ENCODE measurements at places on chromosomes 5 and 9.

- DNase-seq, result no peak
Measured at GRCh38 chr5:52684051-52684450, 103.7 kb upstream of the ITGA1 start.

GRCh38 chr5:33563530-33563929 lies 122.8 kb downstream of the TARS1 start:
- no peak for DNase-seq

DNA sequence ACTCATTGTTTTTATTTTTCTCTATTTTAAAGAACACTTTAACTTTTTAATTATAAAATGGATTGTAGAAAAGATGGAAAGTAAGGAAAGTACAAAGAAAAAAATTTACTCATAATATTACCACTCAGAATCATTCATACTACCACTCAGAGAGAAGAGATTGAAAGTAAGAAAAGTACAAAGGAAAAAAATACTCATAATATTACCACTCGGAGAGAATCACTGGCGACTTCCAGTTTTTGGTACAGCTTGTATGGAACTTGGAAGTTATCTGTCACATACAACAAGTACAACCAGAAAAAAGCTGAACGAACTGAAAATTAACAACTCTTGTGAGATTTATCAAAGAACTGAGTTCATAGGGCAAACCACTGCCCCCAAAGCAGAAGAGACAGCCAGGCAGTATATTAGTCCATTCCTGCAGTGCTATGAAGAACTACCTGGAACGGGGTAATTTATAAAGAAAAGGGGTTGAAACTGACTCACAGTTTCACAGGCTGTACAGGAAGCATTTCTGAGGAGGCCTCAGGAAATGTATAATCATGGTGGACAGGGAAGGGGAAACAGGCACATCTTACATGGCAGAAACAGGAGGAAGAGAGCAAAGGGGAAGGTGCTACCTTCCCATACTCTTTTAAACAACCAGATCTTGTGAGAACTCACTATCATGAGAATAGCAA lies 183.9 kb downstream of the SMARCA2 start:
- no peak for DNase-seq

- DNase-seq, result no peak
Measured at GRCh38 chr9:71250581-71250980, 129.2 kb upstream of the TRPM3 start.

DNA sequence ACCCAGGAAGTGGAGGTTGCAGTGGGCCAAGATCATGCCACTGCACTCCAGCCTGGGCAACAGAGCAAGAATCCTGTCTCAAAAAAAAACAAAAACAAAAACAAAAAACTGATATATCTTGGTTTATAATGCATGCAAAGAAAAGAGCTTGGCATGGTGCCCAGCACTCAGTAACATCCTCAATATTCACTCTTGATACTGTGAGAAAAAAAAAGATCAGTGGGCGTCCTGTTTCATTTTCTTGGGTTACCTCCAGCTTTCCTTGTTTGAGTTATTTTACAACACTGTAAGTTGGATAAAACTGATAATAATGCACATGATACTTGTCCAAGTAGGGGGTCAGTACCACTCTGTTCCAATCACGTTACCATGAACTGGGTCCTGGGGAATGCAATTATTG lies 7.8 kb downstream of the PHYHD1 start:
- DNase-seq, result no peak

- DNase-seq, result no peak
Measured at GRCh38 chr5:53713978-53714666, 153.7 kb downstream of the NDUFS4 start.

GRCh38 chr9:124011460-124012301 lies at the start of gene LHX2:
LHX2 (plus strand) TSS chr9:124011768; CDS start chr9:124012349, 581 bp downstream.
- DNase-seq, result peak; percentile 35

DNA sequence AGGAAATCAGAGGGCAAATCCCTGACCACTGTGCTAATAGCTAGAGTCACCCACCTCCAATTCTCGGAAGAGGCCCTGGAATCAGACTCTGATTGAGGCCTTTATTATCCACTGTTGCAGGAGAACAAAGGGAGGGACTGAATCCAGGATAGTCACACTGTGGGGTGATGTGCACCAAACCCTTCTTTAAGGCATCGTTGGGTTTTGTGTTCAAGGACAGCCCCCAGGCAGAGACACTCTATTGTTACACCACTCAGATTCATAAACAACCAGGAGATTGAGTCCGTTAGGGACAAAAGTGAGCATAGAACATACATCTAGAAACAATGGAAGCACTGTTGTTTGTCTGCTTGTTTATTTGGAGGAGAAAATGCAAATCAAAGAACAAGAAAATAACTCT lies 124.6 kb upstream of the TBCA start:
- no peak for DNase-seq

GRCh38 chr9:99916650-99917049 lies 10.2 kb downstream of the STX17 start:
- DNase-seq, result no peak

DNA sequence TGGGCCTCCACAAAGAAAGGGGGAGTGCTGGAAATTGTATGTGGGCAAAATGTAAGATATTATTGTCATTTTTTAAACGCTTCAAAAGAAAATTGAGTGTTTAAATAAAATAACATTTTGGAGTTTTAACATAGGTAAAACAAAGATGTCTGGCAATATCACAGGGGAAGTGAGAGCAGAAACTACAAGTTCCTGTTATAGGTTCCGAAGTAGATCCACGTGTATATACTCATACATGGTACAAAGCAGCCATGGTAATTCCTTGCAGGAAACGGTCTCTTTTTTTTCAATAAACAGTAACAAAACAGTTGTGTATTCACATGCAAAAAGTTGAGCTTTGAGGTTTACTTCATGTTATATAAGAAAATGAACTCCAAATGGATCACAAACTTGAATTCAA lies 78.4 kb downstream of the MTRR start:
- DNase-seq, result no peak

GRCh38 chr5:74772359-74772758 lies 5.3 kb downstream of the NSA2 start:
- DNase-seq, result no peak

DNA sequence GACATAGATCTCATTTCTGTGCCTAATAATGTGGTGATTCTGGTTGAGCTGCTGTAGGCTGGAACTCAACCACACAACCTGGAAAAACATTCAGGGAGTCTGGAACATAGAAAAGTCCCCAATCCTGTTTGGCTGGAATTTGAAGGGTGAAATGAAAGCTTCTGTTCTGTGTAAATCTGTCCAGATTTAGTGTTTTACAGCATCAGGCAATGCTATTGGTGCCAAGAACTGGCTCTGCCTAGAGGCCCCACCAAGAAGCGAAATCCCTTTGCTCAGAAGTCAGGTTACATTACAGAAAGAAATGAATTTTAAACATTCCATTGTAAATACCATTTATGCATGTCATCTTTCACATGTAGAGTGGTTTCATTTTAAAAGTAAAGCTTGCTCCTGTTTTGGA lies 56.3 kb downstream of the TMEM174 start:
- no peak for DNase-seq

DNA sequence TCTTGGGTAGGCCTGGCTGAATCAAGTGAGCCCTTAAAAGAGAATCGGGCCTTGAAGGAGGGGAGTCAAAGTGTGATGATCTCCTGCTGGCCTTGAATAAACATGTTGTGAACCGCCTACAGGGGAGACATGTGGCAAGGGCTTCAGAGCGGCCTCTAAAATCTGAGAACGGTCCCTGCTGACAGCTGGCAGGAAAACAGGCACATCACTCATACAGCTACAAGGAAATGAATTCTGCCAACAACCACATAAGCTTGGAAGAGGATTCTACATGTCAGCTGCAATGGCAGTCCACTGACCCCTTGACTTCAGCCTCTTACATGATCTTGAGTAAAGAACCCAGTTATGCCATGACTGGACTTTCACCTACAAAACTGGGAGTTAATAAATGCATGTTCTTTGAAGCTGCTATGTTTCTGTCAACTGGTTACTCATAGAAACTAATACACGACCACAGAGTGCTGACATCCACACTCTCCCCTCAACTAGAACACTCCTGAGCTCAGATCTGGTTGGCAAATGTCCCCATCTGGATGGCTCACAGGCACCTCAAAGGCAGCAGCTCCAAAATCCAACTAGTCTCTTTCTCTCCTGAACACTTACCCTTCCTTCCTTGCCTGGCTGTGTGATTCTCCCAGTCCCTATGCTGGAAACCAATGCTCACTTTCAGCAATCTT lies 333.1 kb downstream of the ASTN2 start:
- DNase-seq, result no peak

DNA sequence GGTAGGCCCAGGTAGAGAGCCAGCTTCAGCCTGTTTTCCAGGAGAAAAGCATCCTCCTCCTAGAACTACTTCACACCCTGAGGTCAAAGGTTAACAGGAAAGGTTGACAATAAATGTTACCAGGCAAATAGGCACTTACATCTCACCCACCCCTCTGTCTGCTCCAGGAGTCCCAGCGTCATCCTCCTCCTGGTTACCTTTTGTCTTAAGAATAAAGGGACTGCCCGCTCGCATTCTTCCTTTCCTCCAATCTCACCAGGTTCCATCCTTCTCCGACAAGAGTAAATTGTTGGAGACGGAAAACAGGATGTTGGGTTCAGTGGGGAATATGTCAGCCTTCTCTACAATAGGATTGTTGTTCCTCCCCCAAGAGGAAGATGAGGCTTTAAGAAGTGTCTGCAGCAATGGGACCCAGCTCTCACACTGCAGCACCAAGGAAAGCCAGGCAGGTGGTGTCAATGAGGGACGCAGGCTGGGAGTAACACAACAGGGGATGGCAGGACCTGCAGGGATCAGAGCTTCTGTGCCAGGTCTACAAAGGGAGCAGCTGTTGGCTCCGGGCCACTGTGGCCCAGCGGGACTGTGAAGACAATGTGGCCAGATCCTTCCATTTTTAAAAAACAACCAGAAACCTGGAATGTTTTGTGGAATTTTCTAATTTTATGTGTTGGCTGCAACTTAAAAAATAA lies 29.0 kb downstream of the FAT2 start:
- DNase-seq, result no peak

DNA sequence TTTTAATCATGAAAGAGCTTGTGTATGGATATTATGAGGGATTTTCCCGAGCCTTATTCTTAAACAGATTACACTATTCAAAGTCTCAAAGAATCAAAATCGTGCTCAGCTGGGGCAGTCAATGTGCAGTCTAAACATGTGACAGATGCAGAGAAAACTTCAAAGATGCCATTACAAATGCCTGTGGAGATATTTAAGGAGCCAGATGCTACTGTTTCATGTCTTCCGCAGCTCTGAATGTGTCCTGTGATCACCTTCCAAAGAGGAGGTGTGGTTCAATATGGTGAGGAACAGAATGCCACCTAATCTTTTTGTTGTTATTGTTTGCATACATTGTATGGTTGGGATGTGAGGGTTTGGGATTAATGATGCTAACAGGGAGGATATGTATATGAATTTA lies 593.3 kb upstream of the ARRDC3 start:
- no peak for DNase-seq
